ENCODE measurements at places on chromosomes 16 and 17.

- DNase-seq = no peak
Measured at GRCh38 chr16:12321311-12321842, 344.8 kb downstream of the SNX29 start.

GRCh38 chr17:35735036-35735805, 3.8 kb downstream of the RASL10B start:
- no peak for DNase-seq

DNA sequence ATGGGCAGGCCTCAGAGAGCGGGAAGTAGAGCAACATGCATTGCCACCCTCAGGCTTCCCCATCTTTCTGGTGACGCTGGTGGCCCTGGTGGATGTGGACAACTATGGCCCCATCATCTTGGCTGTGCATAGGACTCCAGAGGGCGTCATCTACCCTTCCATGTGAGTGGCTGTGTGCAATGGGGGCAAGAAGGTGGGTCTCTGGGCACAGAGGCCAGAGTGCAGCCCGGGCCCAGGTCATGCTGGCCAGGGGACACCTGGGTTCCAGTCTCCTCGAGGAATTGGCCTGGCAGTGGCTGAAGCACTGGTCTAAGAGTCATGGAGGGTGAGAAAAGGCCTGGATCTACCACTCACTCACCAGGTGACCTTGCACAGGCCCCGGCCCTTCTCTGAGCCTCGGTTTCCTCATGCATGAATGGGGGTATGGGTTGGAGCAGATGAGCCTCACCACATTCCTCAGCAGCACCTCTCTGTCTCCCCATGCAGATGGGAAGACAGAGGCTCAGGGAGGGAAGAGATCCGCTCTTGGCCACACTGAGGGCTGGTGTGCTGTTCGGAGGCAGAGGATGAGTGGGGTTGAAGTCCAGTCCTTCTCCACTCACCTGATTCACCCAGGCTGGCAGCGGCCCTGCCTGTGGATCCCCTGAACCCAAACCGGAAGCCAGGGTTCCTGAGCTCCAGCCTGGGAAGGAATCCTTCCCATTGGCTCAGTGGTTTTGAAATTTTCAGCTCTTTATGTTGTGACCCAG, 7.2 kb upstream of the ADGRG3 start:
- DNase-seq = no peak

DNA sequence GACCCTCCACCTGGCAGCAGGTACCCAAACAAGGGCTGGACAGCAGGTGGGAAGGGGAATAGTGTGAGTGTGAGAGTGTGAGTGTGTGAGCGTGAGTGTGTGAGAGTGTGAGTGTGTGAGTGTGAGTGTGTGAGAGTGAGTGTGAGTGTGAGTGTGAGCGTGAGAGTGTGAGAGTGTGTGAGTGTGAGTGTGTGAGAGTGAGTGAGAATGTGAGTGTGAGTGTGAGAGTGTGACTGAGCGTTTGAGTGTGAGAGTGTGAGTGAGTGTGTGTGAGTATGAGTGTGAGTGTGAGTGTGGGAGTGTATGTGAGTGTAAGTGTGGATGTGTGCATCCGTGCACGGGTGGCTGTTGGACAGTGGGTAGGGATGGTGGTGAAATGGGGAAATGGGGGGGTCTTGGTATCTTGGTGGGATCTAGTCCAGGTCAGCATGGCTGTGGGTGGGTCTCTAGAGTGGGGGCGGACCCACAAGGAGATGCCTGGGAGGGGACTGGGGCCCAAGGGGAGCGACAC, 408 bp downstream of the ADGRG1 start:
- no peak for DNase-seq

DNA sequence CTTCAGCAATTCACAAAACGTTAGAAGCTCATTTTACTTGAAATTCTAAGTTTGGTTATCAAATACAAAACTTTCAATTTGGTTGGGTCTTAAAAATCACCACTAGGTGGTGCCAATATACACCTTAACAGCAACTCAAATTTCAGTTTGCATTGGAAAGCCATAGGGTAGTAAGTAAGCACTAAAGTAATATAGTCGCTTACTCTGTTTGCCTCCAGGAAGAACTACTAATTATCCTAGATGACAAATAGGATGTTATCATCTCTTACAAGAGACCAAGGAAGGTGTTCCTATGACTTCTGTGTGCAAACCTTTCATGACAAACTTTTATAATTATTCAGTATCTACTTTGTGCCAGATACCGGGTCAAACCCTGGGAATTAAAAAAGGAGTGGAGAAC, 93.3 kb downstream of the MYO1D start:
- DNase-seq = peak; percentile 40

- DNase-seq = no peak
Measured at GRCh38 chr17:55324296-55324978, 59.7 kb downstream of the HLF start.

DNA sequence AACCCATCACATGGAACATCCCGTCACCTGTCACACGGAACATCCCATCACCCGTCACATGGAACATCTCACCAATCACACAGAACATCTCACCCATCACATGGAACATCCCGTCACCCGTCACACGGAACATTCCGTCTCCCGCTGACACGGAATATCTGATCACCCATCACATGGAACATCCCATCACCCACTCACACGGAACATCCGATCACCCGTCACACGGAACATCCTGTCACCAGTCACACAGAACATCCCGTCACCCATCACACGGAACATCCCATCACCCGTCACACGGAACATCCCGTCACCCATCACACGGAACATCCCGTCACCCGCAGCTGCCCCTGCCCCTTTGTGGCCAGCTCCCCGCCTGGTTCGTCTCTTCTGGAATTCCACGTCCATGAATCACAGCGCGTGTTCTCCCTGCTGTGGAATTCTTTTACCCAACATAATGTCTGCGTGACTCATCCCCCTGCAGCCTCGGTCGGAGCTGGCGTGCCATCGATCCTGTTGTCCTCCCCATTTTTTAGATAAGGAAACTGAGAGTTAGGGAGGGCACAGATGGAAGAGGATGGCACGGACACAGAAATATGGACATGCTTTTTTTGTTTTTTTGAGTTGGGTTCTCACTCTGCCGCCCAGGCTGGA, 5.6 kb downstream of the CPNE7 start:
- DNase-seq = no peak

- DNase-seq = peak; percentile 4
Measured at GRCh38 chr16:75319513-75320411, 68.3 kb upstream of the BCAR1 start.

GRCh38 chr16:13883276-13883675, 36.7 kb upstream of the ERCC4 start:
- DNase-seq = no peak

DNA sequence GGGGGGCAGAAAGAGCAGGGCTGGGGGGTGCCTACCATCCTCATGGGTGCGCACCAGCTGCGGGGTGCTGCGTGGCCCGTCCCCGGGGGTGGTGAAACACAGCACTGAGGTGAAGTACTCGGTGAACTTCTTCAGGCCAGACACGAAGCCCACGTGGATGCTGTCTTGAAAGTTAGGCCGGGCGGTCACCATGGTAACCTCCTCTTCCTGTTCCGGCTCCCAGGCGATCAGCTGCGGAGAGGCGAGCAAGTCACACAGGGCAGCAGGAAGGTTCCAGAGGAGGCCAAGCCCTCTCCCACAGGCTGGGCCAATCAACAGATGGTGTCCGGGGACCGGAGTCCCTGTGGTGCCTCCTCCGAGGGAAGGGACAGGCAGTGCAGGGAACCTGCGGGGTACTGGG, 90.1 kb upstream of the CDC42EP4 start:
- DNase-seq = no peak

- DNase-seq = no peak
Measured at GRCh38 chr16:78703936-78704335, 604.5 kb downstream of the WWOX start.

Data from CD4-positive, alpha-beta T cell treated with Interleukin-6 at 100 ng/mL for 8 hours (primary cell).